ENCODE measurements at places on chromosomes 5 and 9.

- no peak for DNase-seq
These were observed 4.5 kb downstream of the TENT4A start for GRCh38 chr5:6717687-6718086.

DNA sequence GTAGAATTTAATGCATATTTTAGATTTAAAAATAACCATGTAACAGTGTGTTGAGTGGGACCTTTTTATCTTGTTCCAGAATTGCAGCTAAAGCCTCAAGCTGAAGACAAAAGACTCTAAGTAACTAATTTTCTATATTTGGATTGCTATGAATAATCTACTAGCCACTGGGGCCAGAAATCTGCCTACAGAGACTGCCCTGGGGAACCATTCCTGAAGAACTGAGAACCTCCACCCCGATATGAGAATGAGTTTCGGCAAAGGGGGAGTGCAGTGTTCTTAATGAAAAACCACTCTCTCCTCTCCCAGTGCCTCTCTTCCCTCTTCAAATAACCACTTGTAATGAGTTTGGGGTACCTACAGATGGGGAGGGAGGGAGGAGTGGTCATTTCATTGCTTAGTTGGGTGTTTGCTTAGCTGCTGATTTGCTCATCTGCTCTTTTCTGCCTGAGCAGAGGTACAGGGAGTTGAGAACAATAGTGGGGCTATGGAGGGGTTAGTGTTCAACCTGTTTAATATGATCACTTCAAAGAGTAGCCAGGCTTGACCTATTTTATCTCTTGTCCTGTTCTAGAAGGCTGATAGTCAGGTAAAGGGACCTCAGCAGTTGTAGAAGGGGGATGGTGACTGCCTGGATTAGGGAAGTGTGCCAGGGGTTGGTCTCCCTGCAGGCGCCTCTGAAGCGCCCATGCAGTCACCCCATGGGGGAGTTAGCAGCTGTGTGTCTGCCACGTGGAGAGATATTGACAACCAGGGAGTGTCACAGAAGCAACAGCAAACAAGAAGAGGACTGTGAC is 47.7 kb downstream of the ATG10 start:
- peak; percentile 96 for DNase-seq

DNA sequence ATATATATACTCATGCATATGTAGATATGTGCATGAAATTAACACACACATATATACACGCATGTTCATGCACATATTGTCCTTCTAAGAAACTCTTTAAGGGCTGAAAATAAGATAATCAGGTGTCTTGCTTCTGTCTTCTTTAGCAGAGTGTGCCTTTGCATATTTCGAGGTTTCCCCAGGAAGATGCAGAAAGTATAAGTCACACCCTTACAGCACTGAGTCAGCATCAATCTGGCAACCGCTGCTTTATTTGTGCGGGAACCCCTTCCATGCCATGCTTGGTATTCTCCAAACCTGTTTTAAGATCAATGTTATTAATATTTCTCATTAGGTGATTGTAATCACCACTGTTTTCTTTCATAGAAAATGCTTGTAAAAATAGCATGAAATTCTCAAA is 557.9 kb downstream of the CAAP1 start:
- no peak for DNase-seq

DNA sequence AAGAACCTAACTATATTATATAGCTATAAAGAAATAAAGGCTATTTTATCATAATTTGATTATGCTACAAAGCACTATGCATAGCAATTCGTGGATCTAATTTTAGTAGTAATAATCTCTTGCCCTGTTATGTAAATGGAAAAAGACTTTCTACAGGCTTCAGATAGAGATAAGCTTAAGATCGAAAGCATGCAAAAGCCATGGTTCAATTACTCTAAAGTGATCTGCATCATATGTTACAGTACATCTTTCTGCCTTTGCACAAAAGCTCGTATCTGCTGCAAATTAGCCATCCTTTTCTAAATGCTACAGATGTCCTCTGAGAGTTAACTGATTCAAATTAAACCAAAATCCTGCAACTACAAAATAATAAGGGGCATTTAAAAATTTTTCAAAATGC is 234.8 kb upstream of the TMEM161B start:
- DNase-seq: peak; percentile 62

DNA sequence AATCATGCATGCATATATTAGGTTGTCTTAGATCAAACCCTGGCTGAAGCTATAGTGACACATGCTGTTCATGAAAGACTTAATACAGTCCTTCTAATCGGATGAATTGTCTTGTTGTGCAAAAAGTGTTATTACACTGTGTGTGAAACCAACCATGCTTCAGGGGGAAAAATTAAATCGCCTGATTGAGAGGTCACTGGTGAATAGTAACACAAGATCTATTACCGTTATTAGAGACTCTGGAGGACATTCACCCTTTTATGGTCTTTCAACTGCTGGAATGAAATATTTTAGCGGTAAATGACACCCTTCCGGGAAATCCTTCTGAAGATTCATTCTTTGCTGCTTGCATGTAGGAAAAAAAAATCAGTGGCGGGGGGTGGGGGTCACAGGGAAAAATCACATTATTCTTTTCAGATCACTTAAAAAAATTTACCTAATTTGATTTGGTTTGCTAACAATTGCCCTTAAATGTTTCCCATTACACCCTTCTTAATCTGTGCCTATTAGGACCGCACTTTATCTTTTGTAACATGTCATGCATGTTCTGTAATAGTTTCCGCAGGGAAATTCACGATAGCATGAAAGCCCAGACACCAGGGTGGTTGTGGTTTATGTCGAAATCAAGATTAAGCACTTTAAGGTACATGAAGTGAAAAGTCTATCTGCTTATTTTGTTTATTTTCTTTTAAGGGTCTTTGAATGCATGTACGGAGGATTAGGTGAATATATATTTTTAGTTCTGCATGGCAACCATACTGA is 120.6 kb downstream of the FOCAD start:
- no peak for DNase-seq

GRCh38 chr9:77978086-77978781 is 53.4 kb downstream of the GNAQ start:
- DNase-seq: peak; percentile 91

- DNase-seq: no peak
These were observed 92.5 kb downstream of the IRX2 start for GRCh38 chr5:2658881-2659470.

- DNase-seq: peak; percentile 23
These were observed 80.6 kb downstream of the FBXO4 start for GRCh38 chr5:42005561-42006153.

All from NCI-H69 (cell line).